ENCODE measurements at places on chromosomes 1 and 21.

- DNase-seq: no peak
Measured at GRCh38 chr21:17853393-17854275, 34.5 kb upstream of the C21orf91 start.

- no peak for DNase-seq
Measured at GRCh38 chr1:210262167-210262896, 29.7 kb downstream of the SERTAD4 start.

DNA sequence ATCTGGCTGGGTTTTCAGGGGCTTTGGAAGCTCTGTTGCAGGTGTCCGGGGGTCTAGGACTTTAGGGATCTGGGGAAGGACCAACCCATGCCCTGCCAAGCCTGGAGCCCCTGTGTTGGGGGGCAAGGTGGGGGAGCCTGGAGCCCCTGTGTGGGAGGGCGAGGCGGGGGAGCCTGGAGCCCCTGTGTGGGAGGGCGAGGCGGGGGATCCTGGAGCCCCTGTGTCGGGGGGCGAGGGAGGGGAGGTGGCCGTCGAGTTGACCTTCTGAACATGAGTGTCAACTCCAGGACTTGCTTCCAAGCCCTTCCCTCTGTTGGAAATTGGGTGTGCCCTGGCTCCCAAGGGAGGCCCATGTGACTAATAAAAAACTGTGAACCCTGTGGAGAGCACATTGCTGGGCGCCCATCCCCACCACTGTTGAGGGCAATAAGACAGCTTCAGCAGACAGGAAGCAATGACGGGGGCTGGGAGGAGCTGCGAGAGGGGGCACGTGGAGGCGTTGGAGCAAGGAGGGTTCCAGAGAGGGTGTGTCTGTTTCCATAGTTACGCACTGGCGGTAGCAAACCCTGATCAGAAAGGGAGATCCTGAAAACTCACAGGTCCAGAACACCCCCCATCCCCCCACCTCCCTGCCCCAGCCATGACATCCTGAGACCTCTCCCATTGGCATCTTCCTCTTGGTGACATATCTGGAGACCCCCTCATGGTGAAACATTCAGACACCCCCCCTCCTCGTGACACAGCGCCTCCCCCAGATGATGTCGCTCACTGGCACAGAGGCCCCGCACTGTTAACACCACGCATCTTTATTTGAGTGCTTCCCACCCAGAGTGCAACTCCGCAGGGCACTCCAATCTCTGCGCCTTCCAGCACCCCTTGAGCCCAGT is 8.4 kb downstream of the MYBPH start:
- no peak for DNase-seq

DNA sequence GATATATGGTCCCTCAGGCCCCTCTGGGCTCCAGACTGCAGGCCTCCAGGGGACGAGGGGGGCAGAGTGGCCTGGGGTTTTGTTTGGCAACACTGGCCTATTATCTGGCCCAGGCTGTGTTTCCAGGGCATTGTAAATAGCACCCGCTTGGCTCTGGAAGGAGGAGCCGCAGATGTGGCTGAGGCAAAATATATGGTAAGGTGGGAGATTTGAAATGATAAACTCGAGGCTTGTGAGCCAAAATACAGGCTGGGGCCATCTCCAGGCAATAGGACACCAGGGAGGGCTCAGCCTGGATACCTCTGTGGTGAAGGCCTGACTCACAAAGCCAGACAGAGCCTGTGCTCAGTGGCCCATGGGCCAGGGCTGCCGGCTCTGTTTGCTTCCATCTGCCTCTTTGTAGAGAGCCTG is 14.0 kb downstream of the NAV1 start:
- no peak for DNase-seq

GRCh38 chr1:189859385-189859977 is 618.2 kb downstream of the BRINP3 start:
- peak; percentile 2 for DNase-seq

DNA sequence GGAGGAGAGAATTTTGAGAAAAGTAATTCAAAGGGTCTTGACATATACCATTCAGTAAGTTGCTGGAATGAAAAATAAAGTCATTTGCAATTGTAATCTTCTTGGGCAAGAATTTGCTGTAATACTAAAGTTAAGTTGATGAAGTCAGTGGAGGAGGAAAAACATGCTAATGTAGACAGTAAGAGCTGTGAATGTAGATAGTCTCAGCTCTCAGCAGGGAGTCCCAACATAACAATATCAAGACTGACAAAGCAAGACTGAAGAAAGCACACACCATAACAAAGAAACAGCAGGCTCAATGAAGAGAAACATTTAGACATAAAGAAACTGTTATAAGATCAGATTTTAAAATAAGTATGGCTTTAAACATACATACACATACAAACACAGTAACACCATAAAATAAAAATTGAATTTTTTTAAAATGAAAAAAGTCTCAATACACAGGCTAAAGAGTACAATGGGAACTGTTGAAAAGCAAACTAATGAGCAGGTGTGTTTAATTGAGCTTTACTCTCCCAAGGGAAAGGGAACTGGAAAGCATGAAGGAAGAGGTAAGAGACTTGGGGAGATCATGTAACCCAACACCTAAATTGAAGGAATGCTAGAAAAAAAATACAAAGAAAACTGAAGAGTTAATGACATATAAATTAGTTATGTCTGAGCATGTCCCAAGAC is 336.3 kb upstream of the NCAM2 start:
- no peak for DNase-seq

GRCh38 chr1:26539722-26540121 is 10.2 kb downstream of the RPS6KA1 start:
- no peak for DNase-seq

DNA sequence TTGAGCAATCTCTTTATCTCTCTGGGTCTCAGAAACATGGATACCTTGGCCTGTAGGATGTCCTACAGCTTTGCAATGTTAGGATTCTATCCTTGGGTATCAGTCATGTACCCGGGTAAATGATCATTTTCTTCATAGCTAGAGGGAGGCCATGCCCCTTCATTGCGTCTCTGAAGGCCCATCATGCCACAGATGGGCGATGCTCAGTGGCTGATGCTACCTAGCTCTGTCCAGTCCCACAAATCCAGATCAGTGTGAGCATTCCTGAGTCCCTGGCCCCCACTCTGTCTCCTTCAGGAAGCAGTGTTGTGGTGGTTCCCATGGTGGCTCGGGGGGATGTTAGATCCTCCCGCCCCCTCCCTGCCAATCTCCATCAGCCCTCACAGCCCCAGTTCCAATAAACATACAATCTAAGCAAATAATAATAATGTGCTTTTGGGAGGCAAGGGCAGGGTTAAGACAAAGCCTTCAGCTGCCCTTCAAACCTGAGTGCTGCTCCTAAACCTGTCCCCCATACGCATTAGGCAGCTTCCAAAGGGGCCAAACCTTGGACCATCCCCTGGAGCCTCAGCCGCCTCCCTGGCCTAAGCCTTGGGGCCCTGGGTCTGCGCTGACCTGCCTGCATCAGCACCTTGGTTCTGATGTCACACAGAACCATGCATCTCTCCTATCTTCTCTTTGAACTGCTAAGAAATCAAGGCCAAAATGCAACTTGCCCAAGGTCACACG is 681 bp upstream of the GPR61 start:
- no peak for DNase-seq

DNA sequence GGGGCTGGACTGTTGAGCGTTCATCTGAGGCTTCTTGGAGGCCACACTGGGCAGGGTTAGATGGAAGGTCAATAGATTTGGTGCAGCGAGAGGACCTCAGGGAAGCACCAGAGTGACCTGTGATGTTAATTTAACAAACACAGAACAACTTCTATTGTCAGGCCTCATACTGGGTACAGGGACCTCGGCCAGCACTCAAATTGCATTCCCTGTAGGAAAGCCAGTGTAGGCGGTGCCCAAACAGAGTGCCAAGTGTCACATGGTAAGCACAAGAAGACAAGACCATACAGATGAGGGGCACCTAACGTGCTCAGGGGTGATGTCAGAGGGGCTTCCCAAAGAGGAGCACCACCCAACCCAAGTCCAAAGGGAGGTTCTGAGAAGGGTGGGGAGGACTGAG is 1.3 kb downstream of the TMEM269 start:
- no peak for DNase-seq

DNA sequence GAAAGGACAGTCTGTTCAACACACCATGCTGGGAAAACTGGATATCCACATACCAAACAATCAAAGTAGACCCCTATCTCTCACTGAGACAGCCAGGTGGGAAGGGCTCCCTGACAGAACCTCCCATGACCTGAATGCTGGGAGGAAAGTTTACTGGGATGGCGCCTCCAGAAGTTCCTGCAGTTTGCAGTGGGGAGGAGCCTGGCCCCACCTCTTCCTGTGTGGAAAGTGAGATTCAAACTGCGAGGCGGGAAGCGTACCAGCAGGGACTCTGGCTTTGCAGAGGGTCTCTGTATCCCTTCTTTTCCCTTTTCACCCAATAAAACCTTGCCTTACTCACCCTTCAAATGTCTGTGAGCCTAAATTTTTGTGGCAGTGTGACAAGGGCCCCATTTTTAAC is 190.7 kb downstream of the HHIPL2 start:
- DNase-seq: no peak

DNA sequence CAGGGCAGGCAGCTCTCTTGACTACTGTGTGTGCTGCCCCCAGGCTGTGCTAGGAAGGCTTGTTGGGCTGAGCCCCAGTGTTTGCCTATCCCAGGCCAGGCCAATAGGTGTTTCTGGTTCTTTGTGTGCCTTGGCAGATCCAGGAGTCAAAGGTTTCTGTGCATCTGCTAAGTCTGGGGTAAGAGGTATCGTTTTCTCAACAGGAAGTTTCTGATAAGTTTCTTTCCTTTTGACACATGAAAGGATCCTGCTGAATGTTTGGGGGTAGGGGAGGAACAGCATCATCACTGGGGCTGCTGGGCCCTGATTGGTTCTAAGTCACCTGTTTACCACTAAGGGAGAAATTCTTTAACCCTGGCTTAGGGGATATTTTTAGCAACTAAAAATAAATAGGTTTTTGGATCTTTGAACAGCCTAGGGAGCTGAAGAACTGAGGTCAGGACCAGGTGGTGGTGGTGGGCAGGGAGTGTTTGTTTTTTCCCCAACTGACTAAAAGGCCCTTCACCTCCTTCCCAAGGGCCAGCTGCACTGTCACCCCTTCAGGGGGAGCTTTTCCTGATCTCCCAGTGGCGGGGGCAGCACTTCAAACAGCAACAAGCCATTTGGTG is 85.1 kb downstream of the KCNN3 start:
- no peak for DNase-seq

All from PC-9 (cell line).